ENCODE measurements at places on chromosomes 4 and X. TPM values are rescaled to one million over a fixed set of nuclear protein-coding genes. Genes with fewer than 3 reads are reported as not detected.

The SLITRK4 gene
- 0.01 TPM for polyA plus RNA-seq

The EIF4E gene
- polyA plus RNA-seq: 83.2 TPM

The WNK3 gene
- polyA plus RNA-seq: 0.27 TPM

The MAD2L1 gene
- polyA plus RNA-seq: 8.0 TPM

The PPP2R2C gene
- 20.2 TPM for polyA plus RNA-seq

The TLR10 gene
- 0.05 TPM for polyA plus RNA-seq

The APELA gene
- not detected for polyA plus RNA-seq

The AADAT gene
- polyA plus RNA-seq: 5.2 TPM

The FRG2 gene
- polyA plus RNA-seq: not detected

The MAGEB10 gene
- polyA plus RNA-seq: not detected

The TECRL gene
- polyA plus RNA-seq: not detected

The SYP gene
- 0.07 TPM for polyA plus RNA-seq

The GLRB gene
- 1.0 TPM for polyA plus RNA-seq

The PRDM8 gene
- polyA plus RNA-seq: 3.1 TPM

The AR gene
- 0.27 TPM for polyA plus RNA-seq

The FGF13 gene
- polyA plus RNA-seq: 0.10 TPM

The APLN gene
- polyA plus RNA-seq: 1.8 TPM

The ADAMTS3 gene
- polyA plus RNA-seq: 0.03 TPM

The TMSB15A gene
- polyA plus RNA-seq: not detected

The NUDT10 gene
- 0.24 TPM for polyA plus RNA-seq

The PI4K2B gene
- 16.7 TPM for polyA plus RNA-seq

The ANKRD50 gene
- 14.8 TPM for polyA plus RNA-seq

- DNase-seq: no peak
Measured at GRCh38 chrX:10156199-10157031, at the start of gene CLCN4. CLCN4 (plus strand) TSS chrX:10156975; CDS start chrX:10185033, 28,058 bp downstream.

DNA sequence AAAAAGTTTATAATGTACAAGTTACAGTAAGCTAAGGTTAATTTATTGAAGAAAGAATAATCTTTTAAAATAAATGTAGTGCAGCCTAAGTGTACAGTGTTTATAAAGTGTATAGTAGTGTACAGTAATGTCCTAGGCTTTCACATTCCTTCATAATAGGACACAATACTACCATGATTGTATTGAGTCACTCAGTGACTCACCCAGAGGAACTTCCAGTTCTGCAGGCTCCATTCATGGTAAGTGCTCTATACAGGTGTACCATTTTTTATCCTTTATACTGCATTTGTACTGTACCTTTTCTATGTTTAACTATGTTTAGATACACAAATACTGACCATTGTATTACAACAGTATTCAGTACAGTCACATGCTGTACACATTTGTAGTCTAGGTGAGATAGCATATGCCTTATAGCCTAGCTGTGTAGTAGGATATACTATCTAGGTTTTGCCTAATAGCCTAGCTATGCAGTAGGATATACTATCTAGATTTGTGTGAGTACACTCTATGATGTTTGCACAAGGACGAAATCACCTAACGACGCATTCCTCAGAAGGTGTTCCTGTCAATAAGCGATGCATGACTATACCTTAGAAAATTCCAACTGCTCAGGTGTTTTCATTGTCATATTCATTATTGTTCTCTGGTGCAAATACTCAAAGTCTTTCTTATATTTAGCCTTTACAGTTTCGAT, 5.5 kb upstream of the TMEM255A start:
- DNase-seq: peak; percentile 26

DNA sequence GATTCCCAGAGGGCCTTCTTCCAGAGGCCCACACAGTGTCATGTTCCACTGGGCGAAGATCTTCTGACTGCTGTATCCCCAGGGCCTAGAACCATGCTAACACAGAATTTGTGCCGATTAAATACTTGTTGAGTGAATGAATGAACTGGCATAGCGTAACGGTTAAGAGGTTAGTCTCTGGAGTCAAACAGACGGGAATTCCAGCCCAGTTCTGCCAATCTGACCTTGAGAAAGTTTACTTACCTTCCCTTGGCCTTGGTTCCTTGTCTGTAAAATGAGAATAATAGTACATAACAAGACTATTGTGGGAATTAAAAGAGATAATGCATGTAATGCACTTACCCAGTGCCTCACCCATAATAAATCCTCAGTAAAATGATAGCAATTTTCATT, 58.3 kb upstream of the PLAC1 start:
- DNase-seq: no peak

DNA sequence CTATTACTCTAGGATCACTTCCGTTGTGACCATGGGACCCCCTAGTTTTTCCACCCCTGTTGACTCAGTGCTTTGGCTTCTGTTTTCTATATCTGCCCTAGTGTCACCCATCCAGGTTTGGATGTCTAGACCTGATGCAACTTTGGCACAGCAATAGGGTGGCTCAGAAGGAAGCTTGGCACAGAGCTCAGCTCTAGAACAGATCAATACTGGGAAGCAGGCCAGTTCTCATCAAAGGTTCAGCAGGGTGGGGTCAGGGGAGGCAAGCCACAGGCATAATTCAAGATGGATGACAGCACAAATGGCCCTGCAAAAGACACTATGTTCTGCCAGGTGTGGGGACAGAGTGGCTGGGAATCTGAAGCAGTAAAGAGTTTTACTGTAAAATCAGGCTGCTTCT, 74.2 kb upstream of the EGFL6 start:
- no peak for DNase-seq

- DNase-seq: no peak
Measured at GRCh38 chr4:88661739-88662138, 35.9 kb downstream of the NAP1L5 start.

GRCh38 chr4:76663824-76664223, 228.8 kb downstream of the SHROOM3 start:
- no peak for DNase-seq

- peak; percentile 9 for DNase-seq
Measured at GRCh38 chr4:85370400-85371032, 104.4 kb upstream of the ARHGAP24 start.

GRCh38 chrX:40299641-40300046, 201.9 kb upstream of the BCOR start:
- DNase-seq: no peak

GRCh38 chrX:17183566-17183965, 191.4 kb upstream of the NHS start:
- no peak for DNase-seq

GRCh38 chr4:144494280-144494679, 151.7 kb upstream of the HHIP start:
- DNase-seq: no peak

DNA sequence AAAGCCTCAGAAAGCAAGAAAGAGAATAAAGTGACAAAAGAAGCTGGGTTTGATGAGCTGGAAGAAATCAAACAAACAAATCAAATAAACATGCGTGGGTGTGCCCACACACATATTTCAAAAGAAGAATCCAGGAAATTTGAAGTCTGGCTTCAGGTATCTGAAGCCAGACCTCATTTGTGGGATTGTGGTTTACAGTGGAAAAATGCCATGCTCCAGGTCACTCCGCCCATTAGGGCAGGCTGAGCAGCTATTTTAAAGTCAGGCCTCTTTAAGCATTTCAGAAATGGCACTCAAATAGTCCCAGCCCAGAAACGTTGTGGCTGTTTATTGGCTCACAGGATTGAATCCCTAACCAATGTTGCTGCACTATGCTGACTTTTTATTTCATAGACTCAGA, 226.1 kb upstream of the F9 start:
- DNase-seq: no peak

- no peak for DNase-seq
Measured at GRCh38 chrX:39214387-39215126, 413.3 kb downstream of the MID1IP1 start.

GRCh38 chr4:121070274-121070673, 2.1 kb downstream of the NDNF start:
- DNase-seq: no peak

GRCh38 chr4:76637712-76638361, 202.8 kb downstream of the SHROOM3 start:
- DNase-seq: no peak

DNA sequence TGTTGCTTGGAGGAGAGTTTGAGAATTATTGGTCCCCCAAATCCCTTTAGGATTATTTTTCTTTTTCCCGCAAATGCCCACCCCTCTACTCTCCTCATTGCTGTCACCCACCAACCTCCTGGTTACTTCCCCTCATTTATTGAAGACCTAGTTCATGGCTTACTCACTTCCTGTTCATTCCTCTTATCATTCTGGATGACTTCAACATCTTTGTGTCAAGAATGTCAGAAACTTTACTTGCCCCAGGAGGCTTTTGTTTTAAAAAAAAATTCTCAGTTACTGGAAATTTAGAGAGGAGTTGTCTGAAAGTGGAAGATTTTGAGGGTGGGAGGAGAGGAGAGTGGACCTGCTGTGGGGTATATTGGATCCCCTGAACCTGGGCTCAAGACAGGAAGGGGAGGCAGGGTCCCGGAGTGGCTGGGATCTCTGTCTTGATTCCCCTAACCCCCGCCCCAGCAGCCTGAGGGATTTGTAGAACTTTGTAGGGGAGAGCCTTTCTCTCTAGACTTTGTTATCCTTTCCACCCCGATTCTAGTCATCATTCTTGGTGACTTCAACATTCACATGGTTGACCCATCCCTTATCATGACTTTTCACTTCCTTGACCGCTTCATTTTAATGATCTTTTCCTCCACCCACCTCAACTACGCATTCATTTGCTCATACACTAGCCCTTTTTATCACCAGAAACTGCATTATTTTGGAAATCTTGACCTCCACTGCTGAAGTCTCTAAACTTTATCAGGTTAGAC, 69.9 kb upstream of the ESX1 start:
- no peak for DNase-seq

DNA sequence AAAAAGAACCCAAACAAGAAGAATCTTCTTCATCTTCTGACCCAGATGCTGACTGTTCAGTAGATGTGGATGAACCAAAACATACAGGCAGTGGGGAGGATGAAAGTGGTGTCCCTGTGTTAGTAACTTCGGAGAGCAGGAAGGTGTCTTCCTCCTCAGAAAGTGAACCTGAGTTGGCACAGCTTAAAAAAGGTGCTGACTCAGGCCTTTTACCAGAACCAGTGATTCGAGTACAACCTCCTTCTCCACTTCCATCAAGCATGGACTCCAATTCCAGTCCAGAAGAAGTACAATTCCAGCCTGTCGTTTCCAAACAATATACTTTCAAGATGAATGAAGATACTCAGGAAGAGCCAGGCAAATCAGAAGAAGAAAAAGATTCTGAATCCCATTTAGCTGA, 307.0 kb downstream of the ANK2 start:
- DNase-seq: no peak

GRCh38 chr4:87132035-87132434, 88.4 kb downstream of the KLHL8 start:
- no peak for DNase-seq

DNA sequence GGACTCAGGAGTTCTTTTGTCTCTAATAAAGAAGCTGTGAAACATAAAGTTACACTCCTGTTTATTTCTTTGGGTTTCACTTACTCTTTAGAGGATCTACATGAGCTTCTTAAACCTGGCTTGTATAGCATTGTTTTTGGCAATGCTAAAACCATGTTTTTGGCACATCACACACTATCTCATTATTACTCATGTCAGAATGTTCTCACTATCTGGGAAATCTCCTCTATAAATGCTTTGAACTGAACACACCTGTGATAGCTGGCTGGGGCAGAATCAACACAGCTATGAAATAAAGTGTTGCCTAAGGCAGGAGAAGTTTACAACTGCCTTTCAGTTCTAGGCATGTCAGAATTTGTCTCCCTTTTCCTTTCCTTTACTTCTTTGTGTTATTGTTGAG, 52.6 kb downstream of the SULT1B1 start:
- no peak for DNase-seq

DNA sequence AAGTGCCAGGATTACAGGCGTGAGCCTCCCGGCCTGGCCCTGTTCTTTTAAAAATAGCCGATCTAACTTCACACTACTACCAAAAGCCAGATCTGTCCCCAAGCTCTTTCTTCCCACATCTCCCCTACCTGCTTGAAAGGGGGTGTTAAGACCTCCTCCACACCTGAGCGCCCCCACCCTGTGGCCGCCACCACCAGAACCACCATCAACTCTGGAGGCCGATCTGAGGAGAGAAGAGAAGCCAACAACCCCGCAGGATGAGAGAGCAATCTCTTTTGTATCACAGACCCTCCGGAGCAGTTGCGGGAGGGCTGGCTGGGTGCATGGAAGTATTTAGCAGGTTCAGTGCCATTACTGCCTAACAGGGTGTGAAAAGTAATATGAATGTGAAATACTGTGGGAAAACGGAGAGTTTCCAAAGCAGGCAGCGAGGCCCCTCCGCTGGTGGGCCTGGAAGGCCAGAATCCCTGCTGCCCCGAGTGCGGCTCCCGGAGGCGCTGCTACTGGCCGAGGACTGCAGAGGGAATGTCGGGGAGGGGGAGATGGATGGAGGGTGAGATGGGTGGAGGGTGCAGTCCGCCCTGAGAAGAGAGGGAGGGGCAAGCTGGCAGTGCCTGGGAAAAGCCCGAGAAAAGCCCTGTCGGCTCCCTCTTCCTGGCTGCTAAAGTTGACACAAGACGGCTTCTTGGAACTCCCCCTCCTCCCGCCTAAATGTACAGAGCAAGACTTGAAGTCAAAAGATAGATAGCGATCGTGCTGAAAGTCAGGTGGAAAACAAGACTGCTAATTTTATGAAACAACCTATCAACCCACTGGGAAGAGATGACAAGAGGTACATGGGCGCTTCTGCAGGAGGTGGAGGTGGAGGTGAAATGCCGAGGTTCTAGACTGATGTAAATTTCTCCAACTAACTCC, 22.3 kb downstream of the HAND2 start:
- DNase-seq: no peak

- DNase-seq: no peak
Measured at GRCh38 chrX:145735036-145735435, 82.6 kb upstream of the SLITRK2 start.

DNA sequence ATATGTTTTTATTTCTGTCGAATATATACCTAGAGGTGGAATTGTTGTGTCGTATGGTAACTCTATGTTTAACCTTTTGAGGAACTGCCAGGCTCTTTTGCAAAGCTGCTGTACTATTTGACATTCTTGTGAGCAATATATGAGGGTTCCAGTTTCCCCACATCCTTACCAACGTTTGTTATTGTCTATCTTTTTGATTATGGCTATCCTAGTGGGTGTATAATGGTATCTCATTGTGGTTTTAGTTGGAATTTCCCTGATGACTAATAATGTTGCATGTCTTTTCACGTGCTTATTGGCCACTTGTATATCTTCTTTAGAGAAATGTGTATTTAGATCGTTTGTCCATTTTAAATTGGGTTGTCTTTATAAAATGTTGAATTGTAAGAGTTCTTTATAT, 24.5 kb downstream of the REPS2 start:
- no peak for DNase-seq

DNA sequence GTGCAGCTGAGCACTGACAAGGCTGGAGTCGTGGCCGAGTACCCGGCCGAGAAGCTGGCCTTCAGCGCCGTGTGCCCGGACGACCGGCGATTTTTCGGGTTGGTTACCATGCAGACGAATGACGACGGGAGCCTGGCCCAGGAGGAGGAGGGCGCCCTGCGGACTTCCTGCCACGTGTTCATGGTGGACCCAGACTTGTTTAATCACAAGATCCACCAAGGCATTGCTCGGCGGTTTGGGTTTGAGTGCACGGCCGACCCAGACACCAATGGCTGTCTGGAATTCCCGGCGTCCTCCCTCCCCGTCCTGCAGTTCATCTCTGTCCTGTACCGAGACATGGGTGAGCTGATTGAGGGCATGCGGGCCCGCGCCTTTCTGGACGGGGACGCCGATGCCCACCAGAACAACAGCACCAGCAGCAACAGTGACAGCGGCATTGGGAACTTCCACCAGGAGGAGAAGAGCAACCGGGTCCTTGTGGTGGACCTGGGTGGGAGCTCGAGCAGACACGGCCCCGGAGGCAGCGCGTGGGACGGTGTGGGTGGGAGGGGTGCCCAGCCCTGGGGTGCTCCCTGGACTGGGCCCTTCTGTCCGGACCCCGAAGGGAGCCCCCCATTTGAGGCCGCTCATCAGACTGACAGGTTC, 24.3 kb downstream of the RGS12 start:
- no peak for DNase-seq

Data from keratinocyte (primary cell).